ENCODE measurements at places on chromosomes 11 and 22.

- DNase-seq, result no peak
Observed at GRCh38 chr22:49543876-49544275, 283.8 kb downstream of the BRD1 start.

- DNase-seq, result no peak
Observed at GRCh38 chr11:25710975-25711374, 621.0 kb upstream of the ANO3 start.

- no peak for DNase-seq
Observed at GRCh38 chr22:48666620-48667019, 1161.1 kb downstream of the BRD1 start.

DNA sequence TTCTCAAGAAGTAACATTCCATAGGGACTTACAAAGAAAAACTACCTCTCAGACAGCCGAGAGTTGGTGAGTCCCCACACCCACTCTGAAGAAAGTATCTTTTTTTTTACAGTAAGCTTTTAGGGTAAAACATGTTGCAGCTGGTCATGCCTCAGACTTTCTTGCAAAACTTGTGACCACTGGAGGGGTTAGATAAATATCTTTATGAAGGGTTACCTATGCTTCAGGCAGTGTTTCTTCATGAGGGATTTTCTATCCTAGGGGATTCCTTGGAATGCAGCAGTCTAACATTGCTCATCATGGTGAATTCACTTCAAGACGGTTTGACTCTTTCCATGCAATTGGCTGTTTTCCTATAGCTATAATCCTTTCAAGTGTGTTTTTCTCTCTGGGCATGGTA lies 20.8 kb upstream of the SNX19 start:
- no peak for DNase-seq

- no peak for DNase-seq
Observed at GRCh38 chr22:31022516-31022915, 53.5 kb downstream of the TUG1 start.

All from stimulated activated CD4-positive, alpha-beta T cell treated with anti-CD3 and anti-CD28 coated beads, TNF-alpha, amount 100 ng/mL, for 4 hours (primary cell).